ENCODE measurements at places on chromosomes 3 and 15.

DNA sequence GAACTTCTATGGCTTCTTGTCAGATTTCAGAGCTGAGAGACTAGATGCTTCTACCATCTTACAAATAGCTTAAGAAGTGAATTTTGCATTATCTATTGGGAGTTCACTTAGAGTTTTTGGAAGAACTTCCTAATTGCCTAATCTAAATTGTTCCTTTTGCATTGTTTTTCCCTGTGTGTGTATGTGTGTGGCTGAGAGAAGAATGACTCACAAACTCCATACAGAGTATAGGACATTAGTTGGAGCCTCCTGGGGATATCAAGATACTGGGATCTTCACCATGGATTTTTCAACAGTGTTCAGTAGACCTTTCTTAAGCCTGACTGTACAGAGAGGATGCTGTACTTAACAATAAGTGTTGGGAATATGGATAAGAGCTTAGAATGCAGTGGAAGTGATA, 10.9 kb downstream of the TLNRD1 start:
- no peak for DNase-seq

DNA sequence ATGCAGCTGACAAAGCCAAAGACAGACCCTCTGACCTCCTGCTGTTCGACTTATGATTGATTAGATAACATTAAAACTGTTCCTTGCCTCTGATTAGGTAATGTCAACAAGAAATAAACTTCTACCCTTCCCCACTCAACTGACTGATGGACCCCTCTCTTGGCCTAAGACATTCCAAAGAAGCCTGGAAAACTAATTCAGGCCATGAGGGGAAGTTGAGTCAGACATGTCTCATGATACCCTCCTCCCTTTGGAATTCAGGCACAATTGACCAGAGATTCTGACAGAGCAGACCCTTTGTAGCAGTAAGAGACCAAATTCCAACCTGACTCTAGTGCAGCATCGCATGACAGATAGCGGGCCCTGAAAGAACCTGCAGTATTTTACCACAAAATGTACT, 354.5 kb downstream of the OCA2 start:
- DNase-seq: no peak

DNA sequence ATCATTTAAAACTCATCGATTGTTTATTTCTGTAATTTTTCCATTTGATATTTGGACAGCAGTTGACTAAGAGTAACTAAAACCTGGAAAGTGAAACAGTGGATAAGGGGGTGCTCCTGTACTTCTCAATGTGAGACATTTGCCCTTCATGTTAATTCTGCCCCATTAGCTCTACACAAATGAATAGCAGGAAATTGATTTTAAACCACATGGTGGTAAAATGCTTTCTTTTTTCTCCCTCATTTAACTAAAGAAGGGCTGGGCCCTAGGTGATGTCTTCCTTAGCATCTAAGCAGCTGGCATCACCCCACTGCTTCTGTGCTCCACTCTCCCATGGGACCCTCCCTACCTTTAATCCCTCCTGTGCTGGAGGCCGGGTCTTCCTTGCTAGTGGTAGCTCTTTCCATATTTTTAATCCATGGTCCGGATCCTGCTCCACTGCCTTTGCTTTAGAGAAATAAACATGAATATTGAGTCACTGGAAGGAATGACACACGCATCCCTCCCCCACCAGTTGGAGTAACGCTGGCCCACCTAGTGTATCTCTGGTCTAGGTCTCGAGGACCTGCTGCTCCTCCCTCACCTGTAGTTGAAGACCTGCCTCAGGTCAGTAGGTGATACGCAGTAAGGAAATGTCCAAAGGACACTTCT, 30.2 kb upstream of the LAMP3 start:
- no peak for DNase-seq

GRCh38 chr3:115835946-115836345, 212.6 kb downstream of the GAP43 start:
- DNase-seq: no peak

DNA sequence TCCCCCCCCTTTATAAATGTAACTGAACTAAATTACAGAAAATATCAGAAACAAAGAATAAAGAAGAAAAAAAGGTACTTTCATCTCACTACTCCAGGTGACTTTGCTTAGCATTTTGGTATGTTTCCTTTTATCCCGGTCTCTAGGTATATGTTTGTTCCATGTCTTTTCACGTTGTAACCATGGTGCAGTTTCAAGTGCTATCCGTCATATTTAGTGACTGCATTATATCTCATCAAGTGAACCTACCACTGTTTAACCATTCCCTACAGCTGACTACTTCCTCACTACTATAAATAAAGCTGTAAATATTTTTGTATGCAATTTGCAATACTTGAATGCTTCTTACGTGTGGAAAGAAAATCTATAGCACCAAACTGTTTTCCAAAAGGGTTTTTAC, 2.2 kb downstream of the BTBD1 start:
- no peak for DNase-seq

DNA sequence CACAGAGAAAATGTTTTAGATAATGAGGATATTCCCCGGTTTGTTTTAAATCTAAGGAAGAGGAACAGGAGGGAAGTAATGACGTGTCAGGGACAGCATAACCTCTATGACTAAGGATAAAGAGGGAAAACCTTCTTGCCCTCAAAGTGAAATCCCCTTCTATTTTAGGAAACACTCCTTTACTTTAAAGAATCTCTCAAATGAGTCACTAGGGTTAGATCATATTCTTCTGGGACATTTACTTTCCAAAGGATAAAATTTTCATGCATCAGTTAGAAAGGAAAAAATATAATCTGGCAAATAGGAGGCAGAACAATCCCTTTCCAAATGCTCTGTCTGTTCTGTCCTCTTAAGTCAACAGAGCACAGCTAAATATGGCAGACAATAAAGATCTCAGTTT, 43.2 kb upstream of the UBE2E2 start:
- DNase-seq: no peak

DNA sequence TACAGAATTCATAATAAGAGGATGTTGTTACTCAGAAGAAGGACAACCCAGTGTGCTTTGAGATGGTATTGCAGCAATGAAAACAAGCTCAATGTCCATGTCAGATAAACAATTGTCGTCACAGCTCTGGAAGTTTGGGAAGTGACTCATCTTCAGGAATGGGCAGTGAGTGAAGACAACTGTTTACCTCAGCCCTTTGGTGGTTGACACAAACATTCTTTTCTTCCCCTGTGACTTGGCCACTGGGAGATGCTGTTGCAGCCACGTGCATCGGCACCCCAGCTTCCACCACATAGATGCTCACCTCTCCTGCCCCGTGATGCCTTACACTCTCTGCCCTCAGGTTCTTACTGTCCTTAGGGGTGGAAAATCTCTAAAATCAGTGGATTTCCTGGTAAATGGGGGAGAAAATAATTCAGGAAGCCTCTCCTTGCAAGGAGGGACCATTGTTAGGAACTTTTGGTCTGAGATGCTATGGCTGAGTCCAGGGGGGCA, 114.1 kb upstream of the GALNT15 start:
- no peak for DNase-seq

DNA sequence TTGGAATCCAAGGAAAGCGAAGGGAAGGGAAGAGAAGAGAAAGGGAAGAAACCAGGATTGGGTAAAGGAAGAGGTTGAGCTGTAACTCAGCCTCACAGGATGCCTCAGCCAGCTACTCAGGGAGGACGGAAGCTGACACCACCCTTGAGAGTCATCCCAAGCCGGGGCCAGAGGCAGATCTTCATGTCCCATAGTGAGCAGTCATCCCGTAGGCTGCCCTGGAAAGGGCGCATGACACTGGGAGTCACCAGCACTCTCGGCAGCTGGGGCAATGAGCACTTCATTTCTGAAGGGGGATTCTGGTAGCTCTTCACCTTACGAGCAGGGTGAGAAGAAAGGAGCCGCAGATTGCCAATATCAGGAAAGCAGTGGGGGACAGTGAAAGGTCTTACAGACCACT, 60.1 kb upstream of the PCSK6 start:
- no peak for DNase-seq

- no peak for DNase-seq
Measured at GRCh38 chr15:70067681-70068080, 30.0 kb downstream of the TLE3 start.

- DNase-seq: no peak
Measured at GRCh38 chr15:90343302-90343790, 8.7 kb upstream of the ZNF774 start.

DNA sequence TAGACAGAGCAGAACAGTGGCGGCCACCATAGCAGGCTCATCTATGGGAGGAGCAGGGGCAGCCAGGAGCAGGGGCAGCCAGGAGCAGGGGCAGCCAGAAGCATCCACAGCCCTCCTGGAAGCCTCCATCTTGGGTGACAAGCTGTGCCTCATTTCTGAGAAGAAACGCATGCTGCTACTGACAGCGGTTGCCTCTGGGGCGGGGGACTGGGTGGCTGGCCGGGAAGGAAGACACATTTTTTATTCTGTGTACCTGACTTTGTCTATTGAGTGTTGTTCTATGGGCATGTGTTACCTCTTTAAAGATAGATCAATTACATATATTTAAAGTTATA, 71.5 kb upstream of the KLF13 start:
- DNase-seq: no peak

GRCh38 chr3:60076331-60076730, 1026.5 kb upstream of the CFAP20DC start:
- no peak for DNase-seq

DNA sequence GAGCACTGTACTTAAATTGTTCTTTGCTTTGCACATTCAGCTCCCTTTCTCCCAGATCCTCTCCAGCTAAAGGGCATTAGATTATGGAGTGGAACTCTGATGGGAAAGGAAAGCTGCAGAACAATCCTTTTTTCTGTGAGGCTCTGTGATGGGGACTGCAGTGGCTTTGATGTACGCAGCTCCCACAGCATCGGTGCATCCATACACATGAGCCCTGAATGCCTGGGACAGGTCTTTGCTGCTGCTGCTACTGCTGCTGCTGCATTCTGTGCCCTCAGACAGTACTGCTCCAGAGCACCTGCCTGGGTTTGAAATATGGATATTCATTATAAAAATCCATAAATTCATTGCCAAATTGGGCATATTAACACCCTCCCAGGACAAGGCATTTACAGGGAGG, 164.4 kb downstream of the WDR76 start:
- DNase-seq: no peak

- no peak for DNase-seq
Measured at GRCh38 chr3:6367171-6367570, 493.7 kb upstream of the GRM7 start.

DNA sequence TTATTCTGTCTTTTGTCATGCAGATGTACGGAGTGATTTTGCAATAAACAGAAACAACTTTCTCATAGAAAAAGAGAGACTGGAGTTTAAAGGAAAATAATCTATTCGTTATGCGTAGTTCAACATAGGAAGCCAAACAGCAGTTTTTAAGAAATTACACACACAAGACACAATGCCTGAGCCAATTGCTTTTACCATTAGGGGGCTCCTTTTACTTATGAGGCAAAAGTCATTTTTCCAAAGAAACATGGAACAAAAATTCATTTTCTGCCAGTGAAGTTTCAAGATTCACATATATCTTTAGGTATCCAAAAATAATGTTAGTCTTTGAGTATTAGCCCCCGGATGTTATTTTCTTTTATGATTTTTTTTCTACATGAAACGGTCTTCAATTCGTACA, 10.7 kb downstream of the CNTN6 start:
- no peak for DNase-seq

GRCh38 chr15:80991421-80991820, 1.8 kb upstream of the MESD start:
- peak; percentile 32 for DNase-seq

- DNase-seq: no peak
Measured at GRCh38 chr15:101102746-101103145, 149.1 kb downstream of the CHSY1 start.

GRCh38 chr15:23497710-23498111, 50.7 kb upstream of the GOLGA6L2 start:
- no peak for DNase-seq

GRCh38 chr3:159832024-159832423, 156.6 kb upstream of the IL12A start:
- DNase-seq: no peak

- peak; percentile 19 for DNase-seq
Measured at GRCh38 chr3:152266221-152266995, 2.3 kb upstream of the MBNL1 start.

DNA sequence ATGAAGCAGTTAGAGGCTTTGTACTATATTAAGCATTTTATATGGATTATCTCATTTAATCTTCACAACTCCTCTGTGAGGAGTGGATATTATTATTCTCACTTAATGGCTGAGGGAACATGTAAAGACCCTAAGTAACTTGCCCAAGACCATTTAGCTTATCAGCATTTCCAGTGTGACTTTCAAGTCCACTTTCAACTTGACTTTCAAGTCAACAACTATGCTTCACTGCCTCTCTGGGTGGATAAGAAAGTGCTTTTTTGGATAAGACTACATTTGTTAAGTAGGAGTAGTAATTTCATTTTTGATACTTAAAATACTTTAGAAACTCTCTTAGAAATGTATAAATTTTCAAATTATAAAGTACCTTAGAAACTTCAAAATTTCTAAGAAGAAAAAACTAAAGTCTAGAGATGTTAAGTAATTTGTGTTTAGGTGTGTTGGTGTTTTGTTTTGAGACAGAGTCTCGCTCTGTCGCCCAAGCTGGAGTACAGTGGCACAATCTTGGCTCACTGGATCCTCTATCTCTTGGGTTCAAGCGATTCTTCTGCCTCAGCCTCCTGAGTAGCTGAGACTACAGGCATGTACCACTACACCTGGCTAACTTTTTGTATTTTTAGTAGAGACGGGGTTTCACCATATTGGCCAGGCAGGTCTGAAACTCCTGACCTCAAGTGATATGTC, 71.8 kb downstream of the MINDY2 start:
- DNase-seq: no peak

GRCh38 chr3:137766876-137767537, 2.9 kb downstream of the SOX14 start:
- DNase-seq: no peak

- DNase-seq: no peak
Measured at GRCh38 chr3:156477323-156477722, 77.6 kb downstream of the SSR3 start.

DNA sequence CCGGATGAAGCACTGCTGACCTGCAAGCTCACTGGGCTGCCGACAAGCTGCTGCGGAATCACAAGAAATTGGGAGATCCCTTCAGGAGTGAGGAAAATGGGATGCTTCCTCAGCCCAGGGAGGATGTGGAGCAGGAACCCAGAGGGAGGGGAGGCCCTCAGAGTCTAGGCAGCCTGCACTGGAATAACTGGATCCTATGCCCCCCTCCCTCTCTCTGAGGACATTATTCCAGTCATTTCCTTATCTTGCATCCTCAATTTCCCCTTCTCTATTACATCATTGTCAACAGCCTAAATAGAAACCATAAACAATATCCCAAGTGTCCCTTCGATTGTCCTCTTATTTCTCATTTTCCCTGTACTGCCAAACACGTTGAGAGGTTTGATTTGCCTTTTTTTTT, 169.0 kb downstream of the OPA1 start:
- no peak for DNase-seq

DNA sequence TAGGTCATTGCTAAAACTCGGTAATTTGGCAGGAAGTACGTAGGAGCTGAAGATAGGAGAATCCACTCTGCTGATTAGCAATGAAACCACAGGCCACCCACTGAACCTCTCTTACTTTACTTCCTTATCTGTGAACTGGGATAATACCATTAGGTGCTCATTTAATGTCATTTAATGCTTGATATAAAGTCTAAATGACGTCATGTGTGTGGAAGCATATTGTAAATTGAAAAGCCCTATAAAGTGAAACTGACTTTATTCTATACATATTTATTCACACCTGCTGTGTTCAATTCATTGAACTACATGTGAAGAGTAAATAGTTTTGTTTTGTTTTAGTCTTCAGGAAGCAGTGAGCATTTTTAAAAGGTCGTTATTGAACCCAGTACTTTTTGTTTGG, 137.5 kb downstream of the CNTN4 start:
- DNase-seq: no peak

- no peak for DNase-seq
Measured at GRCh38 chr3:28564211-28564610, 215.6 kb upstream of the AZI2 start.

GRCh38 chr15:65424683-65425082, 1.9 kb upstream of the IGDCC4 start:
- DNase-seq: no peak
